ENCODE measurements at places on chromosomes 6 and 20.

GRCh38 chr6:139372326-139373153 is 1.9 kb downstream of the CITED2 start:
- DNase-seq: no peak

DNA sequence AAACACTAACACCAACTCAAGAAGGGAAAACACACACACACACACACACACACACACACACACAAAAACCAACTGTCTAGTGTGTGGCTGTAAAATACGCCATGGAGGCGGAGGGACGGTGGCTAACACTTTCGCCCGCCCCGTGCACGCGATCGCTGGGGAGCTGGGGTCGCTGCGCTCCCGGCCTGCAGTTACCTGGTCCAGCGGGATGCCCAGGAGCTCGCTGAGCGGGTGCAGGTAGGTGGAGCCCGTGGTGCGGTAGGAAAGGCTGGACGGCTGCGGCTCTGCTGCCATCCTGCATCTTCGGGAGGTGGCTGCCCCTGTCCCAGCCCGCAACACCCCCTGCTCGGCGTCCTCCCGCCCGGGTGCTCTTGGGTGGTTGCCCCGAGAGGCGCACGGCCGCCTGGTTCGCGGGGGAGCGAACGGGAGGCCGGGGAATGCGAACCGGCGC is 303 bp downstream of the MBOAT1 start:
- peak; percentile 37 for DNase-seq

GRCh38 chr6:142550310-142551063 is 248.7 kb downstream of the ADGRG6 start:
- DNase-seq: no peak

DNA sequence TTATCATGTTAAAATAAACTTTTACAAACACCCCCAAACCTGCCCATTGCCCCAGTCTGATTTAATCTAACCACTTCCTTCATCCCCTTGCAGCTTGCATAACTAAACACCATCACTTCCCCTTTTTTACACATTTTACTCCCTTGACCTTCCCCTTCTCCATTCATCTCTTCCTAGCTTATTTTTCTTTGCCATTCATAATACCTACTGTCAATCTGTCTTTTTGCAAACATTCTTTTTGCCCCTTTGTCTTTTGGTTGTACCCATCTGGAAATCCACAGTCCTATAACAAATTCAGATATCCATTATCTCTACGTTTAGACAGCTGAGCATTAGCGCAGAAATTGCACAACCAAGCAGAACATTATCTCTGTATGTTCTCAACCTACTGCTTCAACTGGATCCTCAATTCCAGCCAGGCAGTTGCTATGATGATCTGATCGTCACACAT is 51.2 kb downstream of the C6orf52 start:
- no peak for DNase-seq

DNA sequence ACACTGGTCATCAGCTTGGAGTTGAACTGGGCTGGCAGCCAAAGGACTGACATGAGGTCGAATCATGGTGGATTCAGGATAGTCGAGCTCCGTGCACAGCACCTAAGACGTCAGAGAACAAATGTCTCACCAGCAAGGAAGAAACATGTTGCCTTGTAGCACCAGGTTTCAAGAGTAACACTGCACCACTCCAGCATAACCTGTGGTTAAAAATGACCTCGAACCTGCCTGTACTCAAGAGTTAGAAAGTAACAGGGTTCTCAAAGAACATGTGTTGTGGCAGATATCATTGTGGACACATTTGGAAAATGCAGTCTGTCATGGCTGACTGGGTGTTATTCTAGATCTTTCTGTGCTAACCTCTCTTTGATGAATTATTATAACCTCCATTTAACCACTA is 511.6 kb downstream of the CDH26 start:
- DNase-seq: no peak

GRCh38 chr6:43509984-43510826 is at the start of gene LRRC73:
LRRC73 (minus strand) TSS chr6:43510346; CDS start chr6:43509785, 561 bp downstream.
- DNase-seq: no peak

DNA sequence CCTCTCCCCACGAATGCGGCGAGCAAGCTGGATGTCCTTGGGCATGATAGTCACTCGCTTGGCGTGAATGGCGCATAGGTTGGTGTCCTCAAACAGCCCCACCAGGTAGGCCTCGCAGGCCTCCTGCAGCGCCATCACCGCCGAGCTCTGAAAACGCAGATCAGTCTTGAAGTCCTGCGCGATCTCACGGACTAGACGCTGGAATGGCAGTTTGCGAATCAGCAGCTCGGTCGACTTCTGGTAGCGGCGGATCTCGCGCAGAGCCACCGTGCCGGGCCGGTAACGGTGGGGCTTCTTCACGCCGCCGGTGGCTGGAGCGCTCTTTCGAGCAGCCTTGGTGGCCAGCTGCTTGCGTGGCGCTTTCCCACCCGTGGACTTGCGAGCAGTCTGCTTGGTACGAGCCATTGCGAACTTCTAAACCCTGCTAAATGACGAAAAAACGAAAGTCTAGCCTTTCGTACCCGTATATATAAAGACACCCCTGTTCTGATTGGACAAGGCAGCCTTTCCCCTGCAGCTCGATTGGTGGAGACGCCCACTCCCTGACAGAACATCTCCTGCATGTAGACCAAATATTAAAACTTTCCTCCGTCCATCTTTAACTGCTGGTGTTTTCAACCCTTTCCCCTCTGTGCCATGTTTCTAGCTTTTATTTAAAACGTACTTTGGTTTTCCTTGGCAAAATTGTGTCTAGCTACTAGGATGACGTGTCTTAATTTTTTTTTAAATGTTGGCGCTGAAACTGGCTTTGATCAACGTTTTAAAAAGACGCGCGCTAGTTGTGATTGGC is 109.8 kb downstream of the HFE start:
- peak; percentile 97 for DNase-seq

- no peak for DNase-seq
Measured at GRCh38 chr6:110708295-110708950, 106.8 kb downstream of the CDK19 start.

- DNase-seq: no peak
Measured at GRCh38 chr6:128567029-128567428, 46.6 kb upstream of the PTPRK start.

DNA sequence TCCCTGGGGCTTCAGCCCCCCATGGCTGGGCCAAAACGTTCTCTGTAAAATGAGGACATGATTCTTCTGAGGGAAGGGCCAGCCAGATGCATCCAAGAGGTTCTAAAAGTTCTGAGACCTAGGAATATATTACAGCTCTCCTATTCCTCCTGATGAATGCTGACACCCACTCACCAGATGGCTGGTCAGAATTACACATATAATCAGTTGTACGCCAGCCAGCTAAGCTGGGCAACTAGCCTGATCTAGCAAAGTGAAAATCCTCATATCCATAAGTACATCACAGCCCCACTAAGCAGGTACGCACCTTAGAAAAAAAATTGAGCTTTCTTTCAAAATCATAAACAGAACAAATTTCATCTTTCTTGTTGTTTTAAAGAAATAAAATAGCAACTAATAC is 34.8 kb downstream of the C6orf118 start:
- DNase-seq: no peak
